Vagina (tissue), 2 donors: ENCODE measurements at places on chromosomes 3 and 15.

- H3K4me1 ChIP-seq, result peaks cover 4% of the 10 kb centered on the region
- no peaks in the 10 kb centered on the region for H3K27me3 ChIP-seq
- H3K27ac ChIP-seq, result no peak overlapping the region
- H3K36me3 ChIP-seq, result peaks cover 71% of the 10 kb centered on the region
- H3K4me3 ChIP-seq, result no peak overlapping the region
Measured at GRCh38 chr3:48406443-48407431, 23.1 kb downstream of the PLXNB1 start.

DNA sequence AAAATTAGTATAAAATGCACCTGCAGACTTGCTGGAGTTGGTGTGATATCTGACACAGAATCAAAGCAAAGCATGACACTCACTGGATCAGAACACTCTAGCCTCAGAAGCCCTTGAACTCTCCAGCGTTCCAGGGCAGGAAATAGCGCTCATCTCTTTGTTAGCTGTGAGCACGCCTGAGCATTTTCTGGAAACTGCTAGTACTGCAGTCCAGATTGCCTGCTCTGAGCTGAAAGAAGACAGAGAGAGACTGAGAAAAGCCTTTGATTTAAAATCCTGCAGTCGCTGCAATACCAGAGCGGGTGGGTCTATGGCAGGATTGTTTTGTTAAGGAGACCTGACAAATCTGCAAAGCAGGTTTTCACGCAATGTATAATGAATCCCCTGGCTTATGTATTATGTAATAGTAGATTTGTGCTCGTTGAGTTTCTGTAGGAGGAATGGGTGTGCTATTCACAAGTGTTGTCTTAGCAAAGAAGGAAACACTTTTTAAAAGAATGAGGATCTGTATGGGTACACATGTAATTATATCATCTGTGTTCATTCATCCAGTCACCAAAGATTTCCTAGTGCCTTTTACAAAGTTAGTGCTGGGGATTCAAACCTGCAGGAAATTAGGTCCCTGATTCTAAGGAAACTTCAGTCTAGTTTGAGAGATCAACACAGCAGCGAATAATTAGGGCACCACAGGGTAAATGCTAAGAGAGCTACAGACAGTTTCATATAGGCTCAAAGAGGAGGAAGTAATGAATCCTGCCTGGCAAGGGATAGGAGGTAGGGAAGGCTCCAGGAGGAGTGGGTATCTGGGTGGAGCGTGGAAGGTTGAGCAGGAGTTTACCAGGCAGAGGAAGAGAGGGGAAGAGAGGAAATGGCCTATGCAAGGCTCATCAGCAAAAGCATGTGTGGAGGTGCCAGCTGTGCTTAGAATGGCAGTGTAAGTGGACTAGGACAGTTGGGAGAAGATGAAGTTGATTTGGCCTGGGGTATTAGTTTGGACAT is 26.1 kb upstream of the MGLL start:
- H3K27ac ChIP-seq, result no peak overlapping the region
- no peaks in the 10 kb centered on the region for H3K27me3 ChIP-seq
- no peaks in the 10 kb centered on the region for H3K4me1 ChIP-seq
- no peaks in the 10 kb centered on the region for H3K36me3 ChIP-seq

DNA sequence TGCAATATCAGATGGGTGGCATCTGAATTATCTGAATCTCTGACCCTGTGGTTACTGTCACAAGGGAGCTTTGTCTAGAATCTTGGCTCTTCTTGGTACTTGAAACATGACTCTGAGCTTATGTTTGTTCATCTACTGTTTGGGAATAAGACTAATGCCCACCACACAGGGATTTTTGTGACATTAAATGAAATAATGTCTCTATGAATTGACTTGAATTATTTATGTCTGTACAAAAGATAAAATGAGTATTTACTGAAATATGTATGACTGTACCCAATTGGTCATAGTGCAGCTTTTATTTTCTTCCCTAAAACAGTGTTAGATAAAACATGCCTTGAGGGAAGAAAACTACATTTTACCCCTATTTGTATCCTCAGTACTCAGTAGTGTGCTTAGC is 87.9 kb upstream of the ZPLD1 start:
- no peaks in the 10 kb centered on the region for H3K4me1 ChIP-seq
- H3K36me3 ChIP-seq, result no peaks in the 10 kb centered on the region
- DNase-seq, result no peak
- H3K27ac ChIP-seq, result no peak overlapping the region
- H3K4me3 ChIP-seq, result no peak overlapping the region

DNA sequence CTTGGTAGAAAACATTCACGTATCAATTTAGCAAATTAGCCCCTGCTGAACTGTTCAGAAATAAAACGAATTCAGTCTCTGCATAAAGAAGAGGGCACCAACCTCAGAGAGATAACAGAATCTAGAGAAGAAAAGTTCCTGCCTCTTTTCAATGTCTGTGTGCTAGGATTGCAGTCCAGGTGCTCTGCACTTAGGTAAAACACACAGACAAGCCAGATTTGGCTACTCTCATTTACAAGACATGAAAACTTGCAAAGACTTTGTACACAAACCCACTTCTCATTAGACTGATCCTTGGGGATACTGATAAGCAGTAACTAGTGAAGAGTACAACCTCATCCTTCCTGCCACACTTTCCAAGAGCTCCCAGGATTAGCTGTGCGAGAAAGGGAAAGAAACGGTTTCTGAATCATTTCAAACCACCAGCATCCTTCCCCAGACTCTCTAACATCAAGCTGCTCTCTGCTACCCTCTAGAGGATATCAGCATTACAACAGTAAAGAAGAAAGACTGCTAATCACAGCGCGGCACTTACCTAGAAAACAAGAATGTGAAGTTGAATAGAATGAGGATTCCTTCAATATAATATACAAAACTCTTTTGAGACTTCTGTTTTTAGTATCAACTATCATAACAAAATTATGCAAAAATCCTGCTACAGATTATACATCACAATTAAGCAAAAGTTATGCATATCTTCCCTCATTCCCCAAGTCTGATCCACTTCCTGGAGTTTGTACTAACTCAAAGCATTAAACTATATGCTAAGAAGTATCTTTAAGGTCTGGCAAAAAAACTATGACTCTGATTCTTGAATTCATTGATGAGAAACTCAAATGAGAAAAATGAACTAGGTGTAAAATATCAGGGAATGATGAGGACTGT is 306.4 kb downstream of the MAGI1 start:
- H3K4me1 ChIP-seq, result peaks cover 9% of the 10 kb centered on the region
- H3K36me3 ChIP-seq, result no peaks in the 10 kb centered on the region
- no peak overlapping the region for H3K4me3 ChIP-seq
- no peak for DNase-seq

DNA sequence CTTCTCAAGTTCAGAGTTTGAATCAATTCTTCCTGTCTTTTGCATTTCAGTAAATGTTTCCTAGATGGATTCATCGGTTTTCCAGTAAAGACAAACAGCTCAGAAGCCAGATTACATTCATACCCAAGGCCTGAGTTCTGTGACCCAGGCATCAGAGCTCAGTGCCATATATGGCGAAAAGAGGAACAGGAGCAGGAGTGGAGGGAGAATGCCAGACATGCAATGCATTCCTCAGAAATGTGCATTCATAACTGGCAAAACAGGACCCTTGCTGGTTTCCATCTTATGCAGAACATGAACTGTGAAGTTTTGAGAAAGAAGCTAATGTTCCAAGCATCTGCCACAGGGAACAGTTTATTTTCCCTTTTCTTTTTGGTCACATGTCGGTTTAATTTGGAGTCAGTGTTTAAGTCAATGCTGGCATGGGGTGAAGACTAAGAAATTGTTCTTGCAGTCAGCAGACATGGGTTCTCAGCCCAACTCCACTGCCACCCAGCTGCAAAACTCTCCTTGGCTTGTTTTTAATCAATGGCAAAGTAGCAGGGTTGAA is 116.5 kb downstream of the LPP start:
- H3K27ac ChIP-seq, result peak overlapping the region; percentile 69
- no peaks in the 10 kb centered on the region for H3K27me3 ChIP-seq
- H3K4me3 ChIP-seq, result no peak overlapping the region
- peaks cover 73% of the 10 kb centered on the region for H3K4me1 ChIP-seq

DNA sequence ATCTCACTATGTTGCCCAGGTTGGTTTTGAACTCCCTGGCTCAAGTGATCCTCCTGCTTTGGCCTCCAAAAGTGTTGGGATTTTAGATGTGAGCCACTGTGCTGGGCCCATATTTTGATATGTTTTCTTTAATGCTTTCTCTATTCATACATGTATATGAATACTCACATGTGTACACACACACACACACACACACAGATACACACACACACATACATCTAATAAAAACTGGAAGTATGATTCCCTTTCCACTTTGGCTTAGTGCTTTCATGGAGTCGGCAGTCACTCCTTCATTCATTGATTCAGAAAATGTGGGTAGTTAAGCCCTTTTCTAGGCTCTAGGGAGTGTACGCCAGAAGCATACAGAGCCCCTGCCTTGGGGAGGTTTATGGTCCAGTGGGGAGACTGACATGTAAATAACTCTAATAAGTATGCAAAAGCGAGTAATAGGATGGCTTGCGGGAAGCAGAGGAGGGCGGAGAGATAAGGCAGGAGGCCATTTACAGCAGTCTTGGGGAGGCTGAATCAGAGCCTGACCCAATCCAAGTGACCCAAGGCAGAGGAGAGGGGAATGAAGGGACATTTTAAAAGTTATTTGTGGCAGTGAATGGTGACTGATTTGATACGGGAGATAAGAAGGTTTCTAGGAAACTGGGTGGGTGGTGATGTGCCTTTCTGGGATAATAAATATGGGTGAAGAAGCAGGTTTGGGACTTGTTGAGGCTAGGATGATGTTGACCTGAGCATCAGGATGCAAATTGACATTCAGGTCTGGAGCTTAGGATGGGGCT is 32.5 kb upstream of the TATDN2 start:
- no peak overlapping the region for H3K4me3 ChIP-seq
- no peak overlapping the region for H3K27ac ChIP-seq
- no peak for DNase-seq
- H3K36me3 ChIP-seq, result no peaks in the 10 kb centered on the region
- H3K4me1 ChIP-seq, result no peaks in the 10 kb centered on the region

DNA sequence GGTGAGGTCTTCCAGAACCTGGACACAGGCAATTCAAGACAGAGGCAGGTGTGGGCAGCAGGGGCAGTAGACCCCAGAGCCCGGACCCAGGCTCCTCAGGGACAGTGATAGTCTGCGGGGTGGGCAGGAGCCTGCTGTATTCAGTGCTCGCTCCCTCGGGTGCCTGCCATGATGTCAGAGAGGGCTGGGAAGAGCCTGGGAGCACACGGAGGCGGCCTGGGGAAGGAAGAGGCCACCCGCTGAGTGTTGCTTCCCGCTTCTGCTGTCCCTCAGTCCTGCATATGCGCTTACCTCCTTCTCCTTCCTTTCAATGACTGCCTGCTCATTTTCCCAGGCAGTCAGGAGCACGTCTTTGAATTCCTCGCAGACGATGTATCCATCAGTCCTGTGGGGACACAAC is 22.8 kb downstream of the TMEM43 start:
- H3K36me3 ChIP-seq, result no peaks in the 10 kb centered on the region
- no peak overlapping the region for H3K27ac ChIP-seq
- H3K4me1 ChIP-seq, result peaks cover 40% of the 10 kb centered on the region
- peak; percentile 65 for DNase-seq

DNA sequence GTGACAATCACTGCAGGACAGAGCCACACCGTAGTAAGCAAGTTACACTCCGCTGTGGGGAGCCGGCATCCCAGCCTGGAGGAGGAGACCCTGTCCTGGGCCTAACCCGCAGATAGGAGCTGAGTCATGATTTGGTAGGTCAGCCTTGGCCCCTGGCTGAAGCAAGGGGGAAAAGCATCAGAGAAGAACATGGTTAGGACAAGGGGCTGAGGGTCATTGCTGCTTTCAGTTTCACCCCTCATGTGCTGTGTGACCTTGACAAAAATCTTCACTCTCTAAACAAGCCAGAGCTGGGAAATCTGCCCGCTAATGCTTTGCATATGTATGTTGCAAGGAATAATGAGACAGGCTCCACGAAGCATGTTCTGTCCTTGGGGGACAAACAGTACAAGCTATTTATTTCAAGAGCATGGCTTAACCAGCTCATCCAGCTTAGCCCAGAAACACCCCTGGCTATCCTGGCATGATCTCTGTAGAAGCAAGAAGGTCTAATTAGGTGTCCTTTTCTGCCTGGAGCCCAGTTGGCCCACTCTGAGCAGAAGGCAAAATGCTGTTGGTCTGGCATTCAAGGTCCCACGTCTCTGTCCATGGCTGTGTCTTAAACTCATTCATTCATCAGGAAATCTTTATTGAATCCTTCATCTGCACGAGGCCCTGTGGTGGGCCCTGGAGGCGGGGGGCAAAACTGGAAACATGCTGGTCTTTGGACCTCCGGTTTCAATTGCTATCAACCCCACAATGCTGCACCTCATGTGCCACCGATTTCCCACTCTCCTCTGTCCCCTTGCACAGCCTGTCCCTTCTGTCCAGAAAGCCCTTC is 221.3 kb upstream of the LYSMD4 start:
- H3K27me3 ChIP-seq, result no peaks in the 10 kb centered on the region
- peak overlapping the region; percentile 4 for H3K27ac ChIP-seq
- H3K36me3 ChIP-seq, result no peaks in the 10 kb centered on the region
- peak; percentile 81 for DNase-seq
- no peak overlapping the region for H3K4me3 ChIP-seq
- peaks cover 23% of the 10 kb centered on the region for H3K4me1 ChIP-seq

DNA sequence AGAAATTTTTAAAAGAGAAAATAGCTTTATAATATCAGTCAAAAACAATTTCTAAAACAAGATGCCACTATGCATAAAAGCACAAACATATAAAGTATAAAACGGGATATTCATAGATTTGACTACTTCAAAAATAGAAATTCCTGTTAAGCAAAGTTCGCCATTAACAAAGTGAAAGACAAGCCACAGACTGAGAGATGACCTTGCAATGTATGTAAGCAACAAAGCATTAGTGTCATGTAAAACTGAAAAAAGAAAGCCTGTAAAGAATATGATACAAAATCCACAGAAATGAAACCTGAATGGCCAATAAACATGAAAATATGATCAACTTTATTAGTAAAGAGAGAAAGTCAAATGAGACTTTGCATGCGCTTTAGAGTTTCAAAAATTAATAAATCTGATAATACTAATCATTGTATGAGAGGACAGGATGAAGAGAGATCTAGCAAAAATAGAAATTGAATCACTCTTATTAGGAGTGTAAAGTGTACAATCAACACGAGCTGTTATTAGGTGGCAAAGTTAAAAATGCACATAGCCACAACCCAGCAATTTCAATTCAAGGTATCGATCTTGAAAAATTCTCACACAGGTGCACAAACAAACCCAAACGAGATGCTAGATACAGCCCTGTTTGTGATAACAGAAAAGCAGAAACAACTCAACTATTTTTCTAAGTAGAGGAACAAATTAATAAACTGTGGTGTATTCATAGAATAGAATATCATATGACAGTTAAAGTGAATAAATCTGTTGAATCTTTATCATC is 173.6 kb downstream of the MECOM start:
- no peak overlapping the region for H3K27ac ChIP-seq
- no peak overlapping the region for H3K4me3 ChIP-seq
- H3K36me3 ChIP-seq, result no peaks in the 10 kb centered on the region
- no peaks in the 10 kb centered on the region for H3K4me1 ChIP-seq
- no peaks in the 10 kb centered on the region for H3K27me3 ChIP-seq

DNA sequence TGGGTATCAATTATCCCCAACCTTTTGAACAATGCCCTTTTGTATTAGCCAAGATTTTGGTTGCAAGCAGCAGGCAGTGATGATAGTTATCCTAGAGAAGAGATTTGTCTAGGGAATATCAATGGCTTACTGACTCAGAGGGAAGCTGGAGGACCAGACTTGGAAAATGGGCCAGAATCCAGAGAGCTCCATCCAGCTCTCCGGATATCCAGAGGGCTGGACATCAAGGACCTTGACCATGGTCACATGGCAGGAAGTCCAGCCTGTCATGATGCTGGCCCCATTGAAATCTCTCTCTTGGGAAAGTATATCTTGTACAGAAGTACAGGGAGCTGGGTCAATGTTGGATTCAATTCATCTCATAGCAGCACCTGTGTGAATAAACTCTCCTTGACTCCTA is 148.5 kb upstream of the PDZRN3 start:
- H3K4me1 ChIP-seq, result no peaks in the 10 kb centered on the region
- H3K27ac ChIP-seq, result peak overlapping the region; percentile 11
- no peaks in the 10 kb centered on the region for H3K27me3 ChIP-seq
- no peaks in the 10 kb centered on the region for H3K36me3 ChIP-seq
